Naive thymus-derived CD4-positive, alpha-beta T cell (primary cell): ENCODE measurements at places on chromosomes 5 and 9. TPM values are rescaled to one million over a fixed set of nuclear protein-coding genes. Genes with fewer than 3 reads are reported as not detected.

The RLN2 gene
- 0.72 TPM for total RNA-seq

The RANBP3L gene
- not detected for total RNA-seq

The NCS1 gene
- total RNA-seq, result 0.14 TPM

The PTPN3 gene
- not detected for total RNA-seq

The PRLR gene
- total RNA-seq, result not detected in 2 replicates
